CD4-positive, alpha-beta T cell treated with Interleukin-21 for 1 hour (primary cell): ENCODE measurements at places on chromosomes 3 and 15.

DNA sequence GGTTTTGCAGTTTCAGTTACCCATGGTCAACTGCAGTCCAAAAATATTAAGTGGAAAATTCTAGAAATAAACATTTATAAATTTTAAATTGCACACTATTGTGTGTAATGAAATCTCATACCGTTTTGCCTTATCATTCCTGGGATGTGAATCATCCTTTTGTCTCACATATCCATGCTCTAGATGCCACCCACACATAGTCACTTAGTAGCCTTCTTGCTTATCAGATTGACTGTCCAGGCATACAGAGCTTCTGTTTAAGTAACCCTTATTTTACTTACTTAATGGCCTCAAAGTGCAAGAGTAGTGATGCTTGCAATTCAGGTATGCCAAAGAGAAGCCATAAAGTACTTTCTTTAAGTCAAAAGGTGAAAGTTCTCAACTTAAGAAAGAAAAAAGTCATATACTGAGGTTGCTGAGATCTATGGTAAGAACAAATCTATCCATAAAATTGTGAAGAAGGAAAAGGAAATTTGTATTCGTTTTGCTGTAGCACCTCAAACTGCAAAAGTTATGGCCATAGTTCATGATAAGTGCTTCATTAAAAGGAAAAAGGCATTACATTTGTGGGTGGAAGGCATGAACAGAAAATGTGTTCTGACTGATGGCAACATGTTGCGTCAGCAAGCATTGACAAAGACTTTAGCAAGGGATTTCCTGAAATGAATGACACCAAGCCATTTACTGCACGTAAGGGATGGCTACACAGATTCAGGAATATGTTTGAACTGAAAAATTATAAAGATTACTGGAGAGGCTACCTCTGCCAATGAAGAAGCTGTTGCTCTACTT, 43.8 kb downstream of the SPATA16 start:
- no peak for DNase-seq

GRCh38 chr3:172062761-172063160, 23.4 kb downstream of the FNDC3B start:
- no peak for DNase-seq

GRCh38 chr3:143536817-143537535, 311.3 kb downstream of the SLC9A9 start:
- DNase-seq: no peak

GRCh38 chr3:178270838-178271237, 265.4 kb upstream of the KCNMB2 start:
- DNase-seq: no peak

GRCh38 chr3:155069729-155070128, 10.4 kb upstream of the MME start:
- DNase-seq: no peak
